ENCODE measurements at places on chromosomes 11 and 22.

GRCh38 chr11:6468712-6469495, 4.8 kb downstream of the TRIM3 start:
- DNase-seq, result peak; percentile 83

GRCh38 chr11:75233754-75234172, 6.8 kb upstream of the TPBGL start:
- DNase-seq, result peak; percentile 77

DNA sequence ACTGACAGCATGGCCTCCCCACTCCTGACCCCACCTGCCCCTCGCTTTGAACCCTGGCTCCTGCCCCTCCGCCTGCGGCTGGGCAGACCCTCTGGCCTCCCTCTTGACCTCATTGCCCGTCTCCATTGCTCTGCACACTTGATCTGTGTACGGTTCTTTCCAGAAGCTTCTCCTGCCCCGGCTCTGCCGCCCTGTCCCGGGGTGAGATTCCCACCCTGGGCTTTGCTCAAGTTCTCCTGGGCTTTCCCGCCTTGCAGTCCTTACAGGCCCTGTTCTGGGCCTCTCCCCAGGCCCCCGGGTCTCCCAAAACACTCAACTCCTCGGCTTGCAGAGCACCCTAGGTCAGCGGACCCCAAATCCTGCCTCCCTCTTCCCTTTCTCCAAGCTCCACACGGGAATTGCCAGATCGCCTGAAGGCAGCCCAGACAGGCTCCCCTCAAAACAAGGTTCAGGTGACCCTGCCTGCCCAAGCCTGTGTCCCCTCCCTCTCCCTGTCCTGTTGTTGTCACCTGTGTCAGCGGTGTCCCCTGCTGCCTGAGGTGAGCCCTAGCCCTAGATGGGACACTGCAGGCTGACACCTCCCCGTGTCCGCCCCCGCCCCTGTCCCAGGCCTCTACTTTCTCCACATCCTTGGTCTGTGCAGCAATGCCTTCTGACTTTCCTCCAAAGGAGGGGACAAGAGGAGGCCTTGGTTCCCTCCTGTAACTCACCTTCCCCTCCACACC, 1.5 kb downstream of the GAL start:
- DNase-seq, result no peak

GRCh38 chr11:413120-414081, 1.4 kb downstream of the SIGIRR start:
- no peak for DNase-seq

- no peak for DNase-seq
These were observed 1.0 kb downstream of the POLA2 start for GRCh38 chr11:65262776-65263175.

GRCh38 chr22:34105461-34106062, 185.3 kb upstream of the LARGE1 start:
- DNase-seq, result peak; percentile 53

- no peak for DNase-seq
These were observed 201.9 kb upstream of the PITPNB start for GRCh38 chr22:28120691-28121592.

- DNase-seq, result no peak
These were observed 9.7 kb downstream of the ZMAT5 start for GRCh38 chr22:29757096-29757495.

- DNase-seq, result no peak
These were observed 10.5 kb upstream of the JHY start for GRCh38 chr11:122872046-122872445.

- DNase-seq, result no peak
These were observed 2.6 kb upstream of the MS4A2 start for GRCh38 chr11:60085909-60086308.

GRCh38 chr11:9831122-9831521, 167.2 kb downstream of the SWAP70 start:
- DNase-seq, result no peak

- DNase-seq, result peak; percentile 16
These were observed 1.0 kb upstream of the CCKBR start for GRCh38 chr11:6258571-6259081.

- no peak for DNase-seq
These were observed 1522.6 kb downstream of the FAM181B start for GRCh38 chr11:81211050-81211449.

- no peak for DNase-seq
These were observed 80.7 kb downstream of the RBFOX2 start for GRCh38 chr22:35947794-35948425.

DNA sequence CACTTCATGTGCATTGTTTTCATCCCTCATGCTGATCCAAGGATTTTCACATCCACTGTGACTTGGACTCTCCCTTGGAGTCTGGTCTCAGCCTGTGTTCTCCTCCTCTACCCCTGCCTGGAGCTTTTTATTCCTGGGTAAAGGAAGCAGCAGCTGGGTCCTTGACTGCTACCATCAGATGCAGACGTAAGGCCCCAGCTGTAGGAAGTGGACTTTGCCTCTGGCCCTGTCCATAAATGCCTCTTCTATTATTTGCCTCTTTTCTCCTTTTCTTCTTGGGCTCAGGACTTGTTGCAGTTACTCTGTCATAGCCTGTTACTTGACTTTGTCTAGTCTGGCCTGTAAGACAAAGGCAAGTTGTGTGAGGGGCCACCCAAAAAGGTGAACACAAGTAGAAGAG, 303.8 kb downstream of the NXPE2 start:
- no peak for DNase-seq

GRCh38 chr11:36564376-36565030, 3.3 kb upstream of the RAG1 start:
- peak; percentile 44 for DNase-seq

All from endothelial cell (in vitro differentiated cells).